ENCODE measurements at places on chromosomes 11 and 22. TPM values are rescaled to one million over a fixed set of nuclear protein-coding genes. Genes with fewer than 3 reads are reported as not detected.

The MLC1 gene
- 0.03 TPM for polyA plus RNA-seq

The NLRP14 gene
- 0.97 TPM for polyA plus RNA-seq

The OR52D1 gene
- not detected for polyA plus RNA-seq

GRCh38 chr11:9250139-9250582, 15.0 kb downstream of the DENND5A start:
- peak; percentile 20 for DNase-seq

- no peak for DNase-seq
These were observed 217.0 kb downstream of the NAV2 start for GRCh38 chr11:19929655-19930054.

The ANKK1 gene
- polyA plus RNA-seq: 0.30 TPM

- peak; percentile 76 for DNase-seq
These were observed 2.6 kb downstream of the ARHGAP8 start for GRCh38 chr22:44754998-44755397.

- no peak for DNase-seq
These were observed 1196.2 kb upstream of the TENM4 start for GRCh38 chr11:80636999-80637398.

Data from small intestine (tissue), 16 donors.